Osteocyte (in vitro differentiated cells): ENCODE measurements at places on chromosomes 13 and 19. TPM values are rescaled to one million over a fixed set of nuclear protein-coding genes. Genes with fewer than 3 reads are reported as not detected.

Gene LPAR6
- 10.1 and 13.0 TPM in 2 replicates for total RNA-seq

Gene S1PR5
- total RNA-seq: 0.83 and 1.8 TPM in 2 replicates

Gene GSX1
- total RNA-seq: not detected in 2 replicates

Gene CCDC106
- 25.9 and 28.1 TPM in 2 replicates for total RNA-seq

DNA sequence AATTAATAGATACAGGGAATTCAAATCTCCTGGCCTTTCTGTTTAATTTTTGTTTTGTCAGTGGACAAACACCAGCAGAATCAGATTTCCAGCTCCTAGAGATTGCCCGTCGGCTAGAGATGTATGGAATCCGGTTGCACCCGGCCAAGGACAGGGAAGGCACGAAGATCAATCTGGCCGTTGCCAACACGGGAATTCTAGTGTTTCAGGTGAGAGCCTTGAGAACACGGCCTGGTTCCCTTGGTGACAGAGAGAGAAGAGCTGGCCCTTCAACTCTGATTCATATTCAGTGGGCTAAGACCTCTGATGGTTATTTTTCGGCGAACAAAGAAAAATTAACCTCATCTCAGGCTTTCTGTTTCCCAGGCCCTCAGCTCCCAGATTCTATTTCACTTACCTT is 191.3 kb downstream of the STK24 start:
- DNase-seq: no peak

DNA sequence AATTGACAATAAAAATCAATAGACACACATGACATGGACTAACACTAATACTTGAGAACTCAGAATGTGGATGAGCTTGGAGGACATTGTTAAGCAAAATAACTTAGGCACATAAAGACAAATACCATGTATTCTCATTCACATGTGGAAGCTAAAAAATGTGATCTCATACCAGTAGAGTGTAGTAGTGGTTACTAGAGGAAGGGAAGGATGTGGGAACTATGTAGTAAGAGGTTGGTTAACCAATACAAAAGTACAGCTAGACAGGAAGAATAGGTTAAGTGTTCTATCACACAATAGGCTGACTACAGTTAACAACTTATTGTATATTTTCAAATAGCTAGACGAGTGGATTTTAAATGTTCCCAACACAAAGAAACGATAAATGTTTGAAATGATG is 415.8 kb upstream of the KLF12 start:
- no peak for DNase-seq

- no peak for DNase-seq
Observed at GRCh38 chr19:35447606-35448469, at the start of gene FFAR2. Gene FFAR2 (plus strand): TSS chr19:35448257. CDS start chr19:35449715, 1,458 bp downstream.

- DNase-seq: no peak
Observed at GRCh38 chr13:41997396-41997795, 36.5 kb upstream of the VWA8 start.

GRCh38 chr19:1858412-1859081 is 4.8 kb downstream of the KLF16 start:
- DNase-seq: no peak

GRCh38 chr13:110524541-110525257 is 36.8 kb downstream of the RAB20 start:
- no peak for DNase-seq

DNA sequence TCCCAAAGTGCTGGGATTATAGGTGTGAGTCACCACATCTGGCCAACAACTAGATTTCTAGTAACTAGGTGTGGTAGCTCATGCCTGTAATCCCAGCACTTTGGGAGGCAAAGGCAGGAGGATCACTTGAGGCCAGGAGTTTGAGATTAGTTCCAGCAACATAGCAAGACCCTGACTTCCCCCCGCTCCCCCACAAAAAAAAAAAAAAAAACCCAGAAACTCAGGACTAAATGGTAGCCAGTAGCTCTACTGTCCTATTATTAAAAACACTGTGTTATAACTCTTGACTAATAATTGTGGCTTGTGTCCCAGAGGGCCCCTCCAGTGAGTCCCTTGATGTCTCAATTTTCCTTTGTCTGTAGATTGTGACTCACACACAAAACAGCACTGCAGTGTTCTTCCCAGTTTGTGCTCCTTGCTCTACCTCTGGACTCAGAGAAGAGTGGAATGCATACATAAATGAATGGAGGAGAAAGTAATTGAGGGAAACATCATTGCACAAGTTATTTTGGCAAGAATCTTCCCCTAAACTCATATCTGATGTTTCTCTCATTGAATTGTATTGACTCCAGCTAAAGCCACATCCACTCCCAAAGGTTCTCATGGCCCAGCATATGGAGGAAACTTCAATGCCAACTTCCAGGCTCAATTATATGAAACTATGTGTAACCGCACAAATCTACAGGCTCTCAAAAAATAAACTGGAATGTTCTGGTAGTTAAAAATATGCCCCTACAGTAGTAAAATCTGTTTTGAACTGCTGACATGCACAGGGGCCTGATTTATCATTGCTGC is 8.8 kb downstream of the TPT1 start:
- no peak for DNase-seq

GRCh38 chr13:29991343-29991742 is 140.9 kb upstream of the UBL3 start:
- no peak for DNase-seq
